ENCODE measurements at places on chromosomes 6 and 20.

GRCh38 chr20:48708630-48709029, 119.2 kb downstream of the PREX1 start:
- DNase-seq: no peak

- no peak for DNase-seq
These were observed at the start of gene PROKR2 for GRCh38 chr20:5316188-5317158. PROKR2 (minus strand) TSS chr20:5316954; CDS start chr20:5314369, 2,585 bp downstream.

DNA sequence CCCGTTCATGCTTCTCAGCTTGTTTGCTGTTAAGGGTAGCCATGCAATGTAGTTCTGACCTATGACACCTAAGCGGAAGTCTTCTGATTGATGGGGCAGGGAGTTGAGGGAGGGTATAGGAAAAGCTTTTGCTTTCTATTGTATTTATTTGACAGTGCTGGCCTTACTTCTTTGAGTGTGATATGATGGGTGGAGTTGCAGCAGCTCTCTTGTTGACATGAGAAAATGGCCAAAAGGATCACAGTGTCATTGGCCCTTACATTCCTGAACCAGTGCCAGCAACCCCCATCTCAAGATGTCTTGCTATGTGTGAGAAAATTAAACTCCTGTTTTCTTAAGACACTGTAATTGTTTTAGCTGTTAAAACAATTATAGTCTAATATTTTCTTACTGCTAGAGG, 117.5 kb downstream of the SAMD5 start:
- DNase-seq: no peak

DNA sequence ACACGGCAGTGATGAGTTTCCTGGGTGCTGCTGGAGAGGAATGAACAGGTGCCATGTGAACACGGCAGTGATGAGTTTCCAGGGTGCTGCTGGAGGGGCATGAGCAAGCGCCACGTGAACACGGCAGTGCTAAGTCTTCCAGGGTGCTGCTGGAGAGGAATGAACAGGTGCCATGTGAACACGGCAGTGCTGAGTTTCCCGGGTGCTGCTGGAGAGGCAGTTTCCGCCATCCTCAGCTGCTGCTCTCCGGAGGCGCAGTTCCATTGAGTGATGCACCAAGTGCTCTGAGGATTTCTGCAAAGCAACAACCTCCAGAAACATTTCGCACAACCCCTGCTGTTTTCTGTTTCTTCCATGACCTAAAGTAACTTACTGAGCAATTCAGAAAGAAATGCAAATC, 155.4 kb downstream of the SMOC2 start:
- peak; percentile 37 for DNase-seq

- DNase-seq: no peak
These were observed 30.1 kb downstream of the PRDM1 start for GRCh38 chr6:106116125-106116832.

DNA sequence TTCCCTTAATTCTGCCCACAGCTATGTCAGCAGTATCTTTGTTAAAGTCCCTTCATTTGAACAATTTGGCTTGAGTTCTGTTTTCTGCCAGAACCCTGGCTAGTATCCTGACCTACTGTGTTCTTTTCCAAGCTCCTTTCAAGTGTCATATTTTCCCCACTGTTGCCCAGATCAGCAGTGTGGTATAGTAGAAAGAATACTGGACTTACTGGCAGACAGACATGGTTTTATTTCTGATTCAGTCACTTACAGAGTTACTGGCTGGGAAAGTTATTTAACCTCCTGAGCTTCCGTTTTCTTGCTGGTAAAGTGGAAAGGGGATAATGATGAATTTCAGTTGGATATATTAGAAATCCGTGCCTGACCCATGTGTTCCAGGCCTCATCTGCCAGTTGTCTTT, 39.8 kb upstream of the RAB23 start:
- DNase-seq: no peak

- DNase-seq: no peak
These were observed 380.2 kb upstream of the MMS22L start for GRCh38 chr6:97663252-97663651.

GRCh38 chr6:53984163-53984562, 127.1 kb upstream of the MLIP start:
- DNase-seq: no peak

GRCh38 chr6:89669002-89669401, 30.5 kb upstream of the LYRM2 start:
- no peak for DNase-seq

- DNase-seq: no peak
These were observed 118.8 kb upstream of the FRMD1 start for GRCh38 chr6:168197636-168198301.

- DNase-seq: no peak
These were observed 609.1 kb upstream of the SLC35B3 start for GRCh38 chr6:9044426-9044825.

DNA sequence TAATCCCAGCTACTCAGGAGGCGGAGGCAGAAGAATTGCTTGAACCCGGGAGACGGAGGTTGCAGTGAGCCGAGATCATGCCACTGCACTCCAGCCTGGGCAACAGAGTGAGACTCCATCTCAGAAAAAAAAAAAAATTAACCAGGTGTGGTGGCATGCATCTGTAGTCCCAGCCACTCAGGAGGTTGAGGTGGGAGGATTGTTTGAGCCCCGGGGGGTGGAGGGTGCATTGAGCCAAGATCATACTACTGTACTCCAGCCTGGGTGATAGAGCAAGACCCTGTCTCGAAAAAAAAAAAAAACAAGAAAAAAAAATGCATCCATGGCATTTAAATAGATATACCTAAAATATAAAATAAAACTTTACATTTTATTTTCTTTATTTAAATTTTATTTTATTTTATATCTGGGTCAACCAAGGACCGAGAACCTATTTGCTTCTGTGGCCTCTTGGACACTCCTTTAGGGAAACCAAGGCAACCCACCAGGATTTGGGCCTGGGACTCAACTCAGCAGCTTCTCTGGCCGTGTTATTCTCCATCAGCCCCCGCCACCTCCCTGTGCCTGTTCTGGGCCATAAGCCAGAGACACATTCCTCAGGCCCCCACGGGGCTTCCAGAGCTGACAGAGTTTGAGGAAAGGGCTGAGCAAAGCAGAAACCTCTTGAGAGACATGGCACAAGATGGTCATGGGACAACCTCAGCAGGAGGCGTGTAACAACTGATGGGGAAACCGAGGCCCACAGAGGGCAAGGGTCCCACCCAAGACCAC, 6.2 kb downstream of the SNTA1 start:
- DNase-seq: no peak

DNA sequence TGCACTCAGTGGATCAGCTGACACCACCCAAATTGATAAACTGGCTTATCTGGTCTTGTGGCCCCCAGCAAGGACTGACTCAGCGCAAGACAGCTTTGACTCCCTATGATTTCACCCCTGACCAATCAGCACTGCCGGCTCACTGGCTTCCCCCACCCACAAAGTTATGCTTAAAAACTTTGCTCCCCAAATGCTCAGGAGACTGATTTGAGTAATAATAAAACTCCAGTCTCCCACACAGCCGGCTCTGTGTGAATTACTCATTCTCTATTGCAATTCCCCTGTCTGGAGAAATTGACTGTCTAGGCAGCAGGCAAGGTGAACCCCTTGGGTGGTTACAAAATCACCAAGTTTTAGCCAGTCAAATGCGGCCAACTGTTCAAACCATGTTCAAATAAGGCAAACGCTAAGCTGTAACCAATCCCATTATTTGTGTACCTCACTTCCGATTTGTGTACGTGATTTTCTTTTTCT, 32.5 kb downstream of the SLC22A2 start:
- DNase-seq: no peak

DNA sequence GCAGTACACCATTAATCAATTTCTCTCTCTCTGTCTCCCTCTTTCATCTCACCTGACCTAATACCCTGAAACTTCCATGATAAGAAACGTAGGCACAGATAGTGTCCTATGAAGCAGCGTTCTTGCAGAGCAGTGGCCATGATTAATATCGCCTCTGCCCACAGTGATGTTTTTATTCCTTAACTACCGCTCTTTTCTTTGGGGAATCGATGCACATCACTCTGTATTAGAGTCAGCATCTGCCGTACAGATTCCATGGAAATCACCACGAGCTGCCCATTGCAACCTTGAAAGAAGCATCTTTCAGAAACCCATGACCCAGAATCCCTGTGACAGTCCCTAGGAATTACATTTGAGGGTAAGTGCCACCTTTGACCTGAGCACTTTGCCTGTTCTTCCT, 152.0 kb upstream of the ECI2 start:
- DNase-seq: no peak

GRCh38 chr20:12891643-12892042, 117.1 kb upstream of the SPTLC3 start:
- DNase-seq: no peak

DNA sequence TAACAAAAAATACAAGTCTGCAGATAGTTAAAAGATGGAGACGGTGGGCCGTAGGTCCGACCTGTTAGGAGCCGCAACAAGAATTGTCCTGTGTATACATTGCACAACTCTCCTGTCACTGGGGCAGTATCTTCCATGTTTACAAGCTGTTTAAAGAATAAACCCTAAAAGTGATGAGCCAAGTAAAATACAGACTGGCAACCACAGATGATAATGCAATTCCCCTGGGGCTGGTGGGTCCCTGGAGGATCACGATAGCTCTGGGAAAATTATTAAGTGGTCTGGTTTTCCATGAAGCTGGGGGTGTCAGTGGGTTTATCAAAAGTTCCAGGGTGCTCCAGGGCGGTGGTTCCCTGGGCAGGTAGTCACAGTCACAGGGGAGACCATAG, 8.1 kb upstream of the FAM50B start:
- DNase-seq: no peak

GRCh38 chr6:32267035-32267434, 43.2 kb upstream of the NOTCH4 start:
- no peak for DNase-seq

DNA sequence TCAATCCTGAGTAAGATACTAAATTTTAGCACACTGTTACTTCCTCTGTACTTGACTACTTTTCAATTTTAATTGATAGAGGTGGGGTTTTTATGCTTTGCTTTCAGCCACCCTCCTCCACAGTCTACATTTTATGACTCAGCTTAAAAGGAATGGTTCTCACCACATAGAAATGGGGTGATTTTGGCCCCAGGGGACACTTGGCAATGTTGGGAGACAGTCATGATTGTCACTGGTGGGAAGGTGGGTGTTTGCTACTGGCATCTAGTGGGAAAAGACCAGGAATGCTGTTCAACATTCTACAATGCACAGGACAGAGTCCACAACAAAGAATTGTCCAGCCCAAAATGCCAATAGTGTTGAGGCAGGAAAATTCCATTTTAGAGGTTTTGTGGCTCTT, 71.3 kb downstream of the PCSK2 start:
- no peak for DNase-seq

DNA sequence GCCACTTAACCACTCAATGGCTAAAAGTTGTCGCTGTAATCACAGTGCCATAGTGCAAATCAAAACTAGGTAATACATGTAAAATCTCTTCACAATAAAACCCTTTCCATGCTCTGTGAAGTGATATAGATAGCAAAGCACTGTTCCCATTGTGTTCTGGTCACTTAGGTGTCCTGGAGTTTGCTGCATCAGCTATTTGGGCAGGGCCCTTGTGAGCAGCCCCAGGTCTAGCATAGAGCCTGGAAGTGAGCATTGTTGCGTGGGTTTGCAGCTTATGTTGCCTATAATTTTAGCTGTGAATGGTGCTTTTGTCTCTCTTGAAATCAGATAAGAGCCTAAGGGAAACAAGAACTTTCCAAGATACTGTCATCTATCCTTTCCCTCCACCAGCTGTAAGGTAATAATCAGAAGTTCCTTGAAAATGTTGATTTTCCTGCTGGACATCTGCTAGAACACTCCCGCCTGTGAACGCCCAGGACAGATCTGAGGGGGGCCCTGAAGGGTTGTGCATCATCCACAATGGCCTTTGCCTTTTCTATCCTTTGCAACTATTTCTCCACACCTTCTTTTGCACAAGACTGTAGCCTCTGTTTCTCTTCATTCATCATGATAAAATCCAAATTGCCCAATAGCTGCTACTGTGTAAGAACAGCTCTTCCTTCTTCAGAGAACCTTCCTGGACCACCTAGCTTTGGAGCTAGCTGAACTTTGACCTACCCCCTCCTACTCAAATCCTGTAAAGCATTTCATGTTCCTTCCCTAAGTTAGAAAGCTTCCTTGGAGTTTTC, 57.0 kb downstream of the TNFAIP3 start:
- no peak for DNase-seq

GRCh38 chr6:170032197-170032596, 258.7 kb downstream of the DLL1 start:
- DNase-seq: no peak

DNA sequence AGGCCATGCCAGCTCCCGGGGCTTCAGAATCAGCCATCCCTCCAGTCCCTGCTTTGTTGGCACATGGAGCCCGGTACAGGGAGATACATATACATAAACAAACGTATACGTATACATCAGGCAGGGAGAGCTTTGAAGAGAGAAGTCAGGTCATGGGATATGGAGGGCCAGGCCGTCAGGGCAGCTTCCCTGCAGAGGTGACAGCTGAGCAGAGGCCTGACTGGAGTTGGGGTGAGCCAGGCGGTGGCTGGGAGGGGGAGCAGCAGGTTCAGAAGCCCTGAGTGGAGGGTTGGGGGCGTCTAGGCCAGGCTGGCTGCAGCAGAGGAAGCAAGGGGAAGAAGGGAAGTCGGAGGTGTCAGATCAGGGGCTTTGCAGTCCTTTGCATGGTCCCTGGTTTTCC, 61.7 kb downstream of the STK35 start:
- DNase-seq: no peak

GRCh38 chr6:36404164-36404563, 16.7 kb upstream of the ETV7 start:
- DNase-seq: no peak

GRCh38 chr6:112193535-112194051, 60.8 kb downstream of the LAMA4 start:
- DNase-seq: no peak

- no peak for DNase-seq
These were observed 534.4 kb upstream of the CHD6 start for GRCh38 chr20:42152575-42152974.

DNA sequence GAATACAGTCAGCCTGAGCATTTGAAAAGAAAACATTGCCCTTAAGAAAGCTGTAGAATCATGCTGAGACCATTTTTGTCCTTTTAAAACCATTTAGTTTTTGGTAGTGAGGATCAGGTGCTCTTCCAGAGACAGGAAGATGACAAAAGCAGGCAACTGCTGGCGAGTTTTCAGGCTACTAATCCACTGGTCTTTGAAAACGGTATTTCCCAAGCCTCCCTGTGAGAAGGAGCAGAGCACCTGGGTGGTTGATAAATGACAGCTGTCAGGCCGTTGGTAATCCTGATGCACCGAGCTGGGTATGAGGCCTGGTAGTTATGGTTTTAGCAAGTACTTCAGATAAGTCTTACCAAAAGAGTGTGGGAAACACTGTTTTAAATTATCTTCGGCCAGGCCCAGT, 10.1 kb upstream of the SEC63 start:
- DNase-seq: peak; percentile 58

DNA sequence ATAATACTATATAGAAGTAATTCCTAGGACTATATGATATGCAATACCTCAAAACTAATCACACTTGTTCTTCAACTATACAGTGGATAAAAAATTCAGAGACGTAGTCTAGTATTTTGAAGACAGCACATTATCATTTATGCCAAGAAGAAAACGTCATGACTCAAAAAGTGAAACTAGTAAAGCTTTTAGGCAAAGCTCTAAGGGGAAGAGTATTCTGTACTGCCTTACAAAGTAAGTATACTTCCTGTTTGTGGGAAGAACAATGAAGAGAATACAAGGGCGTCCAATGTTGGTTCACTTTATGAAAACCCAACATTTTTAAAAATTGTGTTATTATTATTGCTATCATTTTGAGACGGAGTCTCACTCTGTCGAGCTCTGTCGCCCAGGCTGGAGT, 27.9 kb downstream of the LOC128125822 start:
- no peak for DNase-seq
